WERI-Rb-1 (cell line): ENCODE measurements at places on chromosomes 6 and 20.
A peak's percentile ranks its signal among the peaks of the same experiment; 100 is the strongest.

DNA sequence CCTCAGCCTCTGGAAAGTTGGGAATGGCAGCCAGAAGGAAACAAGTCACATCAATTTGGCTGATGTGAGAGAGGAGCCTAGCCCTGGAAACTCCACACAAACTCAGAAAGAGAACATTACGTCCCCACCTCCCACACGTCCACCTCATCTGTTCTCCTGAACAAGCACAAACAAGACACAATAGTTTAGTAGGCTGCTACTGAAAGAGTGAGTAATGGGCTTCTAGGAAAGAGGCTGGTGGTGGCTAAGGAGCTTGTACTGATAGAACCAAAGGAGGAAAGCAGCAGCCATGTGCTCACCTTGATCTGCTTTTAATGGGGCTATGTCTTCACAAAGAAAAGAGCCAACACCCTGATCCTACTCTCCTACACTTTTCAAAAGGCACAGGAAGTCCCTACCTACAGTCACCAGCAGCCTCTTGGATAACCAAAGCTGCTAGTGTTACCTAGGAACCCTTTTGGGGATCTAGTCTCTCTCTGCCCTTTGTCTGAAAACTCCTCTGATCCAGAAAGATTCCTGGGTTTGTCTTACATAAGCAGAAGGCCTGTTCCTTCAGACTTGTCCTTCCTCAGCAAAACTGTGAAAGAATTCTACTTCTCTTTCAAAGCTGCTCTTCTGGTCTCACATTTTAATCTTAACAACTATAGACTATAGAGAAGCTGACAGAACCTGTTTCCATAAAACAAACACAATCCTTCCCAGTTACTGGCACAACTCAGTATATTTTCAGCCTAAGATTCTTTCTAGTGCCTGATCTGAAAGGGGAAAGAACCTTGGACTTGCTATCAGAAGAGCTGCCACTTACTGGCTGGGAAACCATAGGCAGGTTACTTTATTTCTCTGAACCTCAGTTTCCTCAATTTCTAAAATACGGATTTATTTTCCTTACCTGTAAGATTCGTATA, 3.1 kb downstream of the PLAGL2 start:
- no peak for DNase-seq

- no peak for DNase-seq
These were observed 120.2 kb upstream of the BEND3 start for GRCh38 chr6:107235511-107235910.

- no peak for DNase-seq
These were observed 3.8 kb upstream of the HMGA1 start for GRCh38 chr6:34232901-34233300.

GRCh38 chr6:150567380-150567779, 32.3 kb upstream of the PLEKHG1 start:
- no peak for DNase-seq

DNA sequence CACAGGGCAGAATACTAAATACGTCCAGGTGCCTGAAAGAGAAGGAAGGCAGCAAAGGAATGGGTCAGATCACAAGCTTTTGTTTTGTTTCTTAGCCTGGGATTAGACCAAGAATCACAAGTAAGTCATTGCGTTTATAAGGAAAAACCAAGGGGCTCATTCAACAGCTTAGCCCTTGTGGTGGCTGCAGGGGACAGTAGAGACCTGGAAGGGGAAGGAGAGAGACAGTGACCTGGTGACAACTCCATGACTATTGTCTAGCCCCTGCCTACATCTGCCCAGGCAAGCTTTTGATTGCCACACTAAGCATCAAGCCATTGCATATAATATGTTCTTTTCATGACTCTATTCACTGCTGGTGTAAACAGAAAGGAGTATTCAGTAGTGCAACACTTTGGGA, 30.2 kb upstream of the TBC1D7 start:
- DNase-seq: no peak

- DNase-seq: no peak
These were observed 134.6 kb downstream of the CEBPB start for GRCh38 chr20:50325215-50325614.

DNA sequence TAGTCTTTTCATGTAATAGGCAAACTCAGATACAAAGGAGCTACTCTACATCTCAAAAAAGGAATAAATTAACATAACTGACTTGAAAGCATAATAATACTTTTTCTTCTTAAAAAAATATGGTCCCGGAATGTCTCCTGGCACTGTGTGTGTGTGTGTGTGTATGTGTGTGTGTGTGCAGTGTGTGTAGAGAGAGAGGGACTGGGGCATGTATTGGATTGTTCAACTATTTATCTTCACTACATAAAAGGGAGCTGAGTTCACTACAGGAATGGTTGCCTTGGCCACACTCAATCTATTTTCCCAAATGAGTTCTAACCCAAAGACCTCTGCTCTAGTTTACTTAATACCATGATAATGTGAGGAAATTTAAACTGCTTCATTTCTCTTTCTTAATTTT, 51.1 kb downstream of the B3GAT2 start:
- DNase-seq: no peak

DNA sequence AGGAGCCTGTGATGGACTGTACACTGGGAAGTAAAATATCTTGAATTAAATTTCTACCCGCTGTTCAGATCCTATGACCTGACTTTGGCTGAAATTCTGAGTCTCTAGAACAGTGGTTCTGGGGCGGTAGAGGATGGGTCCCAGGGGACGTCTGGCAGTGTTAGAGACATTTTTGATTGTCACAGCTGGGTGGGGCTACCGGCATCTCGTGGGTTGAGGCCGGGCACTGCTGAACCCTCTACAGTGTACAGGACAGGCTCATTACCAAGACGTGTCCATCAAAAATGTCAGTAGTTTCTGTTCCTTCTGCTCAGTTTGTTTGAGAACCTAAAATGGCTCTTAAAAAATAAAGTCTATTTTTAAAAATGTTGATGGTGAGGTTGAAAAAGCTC, 11.5 kb upstream of the RPS6KA2 start:
- DNase-seq: no peak

- DNase-seq: no peak
These were observed 164.5 kb downstream of the ATXN1 start for GRCh38 chr6:16596616-16597331.

- no peak for DNase-seq
These were observed 22.7 kb upstream of the FRMD1 start for GRCh38 chr6:168101590-168102314.

DNA sequence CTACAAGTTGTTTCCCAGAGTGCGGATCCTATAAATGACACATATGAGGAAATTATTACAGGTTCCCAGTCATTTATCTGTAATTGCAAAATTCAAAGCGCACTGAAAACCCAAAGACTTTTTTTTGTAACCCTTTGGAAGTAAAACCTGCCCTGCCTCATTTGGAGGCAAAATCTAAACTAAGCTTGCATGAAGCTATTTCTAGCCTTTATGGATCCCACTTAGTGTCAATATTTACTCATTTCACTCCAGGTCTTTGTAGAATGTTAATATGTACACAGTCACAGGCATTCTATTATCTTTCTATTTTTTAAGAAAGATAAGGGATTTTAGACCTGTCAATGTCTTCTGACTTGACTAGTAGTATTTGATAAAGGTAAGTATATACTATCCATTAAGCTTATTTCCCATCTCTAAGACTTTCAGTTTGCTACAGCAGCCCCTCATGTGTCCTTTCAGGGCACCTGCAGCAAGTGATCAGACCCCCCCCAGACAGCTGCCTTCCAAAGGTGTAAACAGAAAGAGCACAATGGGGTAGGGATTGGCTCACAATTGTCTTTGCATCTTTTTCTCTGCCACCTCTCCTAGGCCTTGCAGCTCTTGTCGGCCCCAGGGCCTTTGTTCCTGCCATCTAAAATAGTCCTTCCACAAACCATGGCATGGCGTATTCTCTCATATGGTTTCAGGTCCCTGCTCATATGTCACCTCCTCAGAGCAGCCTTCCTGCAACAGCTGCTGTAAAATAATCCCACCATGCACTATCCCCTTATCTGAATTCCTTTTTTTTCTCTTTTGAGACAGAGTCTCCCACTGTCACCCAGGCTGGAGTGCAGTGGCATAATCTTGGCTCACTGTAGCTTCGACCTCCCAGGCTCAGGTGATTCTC, 1.3 kb upstream of the REPS1 start:
- DNase-seq: no peak

- DNase-seq: no peak
These were observed 62.9 kb downstream of the SUN5 start for GRCh38 chr20:32941155-32941885.

- no peak for DNase-seq
These were observed 354.3 kb upstream of the CNR1 start for GRCh38 chr6:88520445-88520844.

GRCh38 chr20:19688031-19688806, 69.8 kb upstream of the RIN2 start:
- peak; percentile 68 for DNase-seq

GRCh38 chr6:146277142-146277541, 248.3 kb downstream of the GRM1 start:
- no peak for DNase-seq

DNA sequence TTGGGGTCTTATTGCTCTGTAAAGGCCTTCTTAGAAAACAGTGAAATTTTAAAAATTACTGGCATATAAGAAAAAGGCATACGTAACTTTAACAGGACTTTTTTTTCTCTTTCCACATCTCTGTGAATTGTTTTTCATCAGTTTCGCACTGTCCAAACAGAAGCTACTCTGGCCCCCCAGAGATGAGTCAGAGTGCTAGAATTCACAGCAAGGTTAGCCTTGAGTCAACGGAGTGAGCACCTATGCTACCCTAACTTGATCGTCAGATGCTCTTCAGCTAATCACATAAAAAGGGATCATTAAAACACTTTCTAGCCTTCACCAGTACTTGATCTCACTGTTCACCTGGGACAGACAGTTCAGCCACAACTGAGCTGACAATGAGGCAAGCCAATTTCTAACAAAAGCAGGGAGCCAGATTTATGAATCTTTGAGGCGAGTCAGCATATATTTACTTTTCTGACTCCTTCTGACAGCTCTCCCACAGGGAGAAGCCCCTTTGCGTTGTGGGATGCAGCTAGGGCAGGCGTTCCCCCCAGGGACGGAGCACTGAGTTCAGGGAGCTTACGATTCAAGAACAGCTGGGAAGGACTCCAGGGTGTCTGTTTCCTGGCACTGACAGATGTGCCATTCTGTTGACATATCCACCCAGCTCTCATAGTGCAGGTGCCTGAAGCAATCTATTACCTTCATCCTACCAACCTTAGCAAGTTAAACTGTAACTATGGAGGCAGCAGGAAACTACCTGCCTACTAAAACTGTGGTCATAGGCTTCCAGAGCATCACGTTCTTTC, 46.4 kb upstream of the SPDEF start:
- no peak for DNase-seq

- no peak for DNase-seq
These were observed 38.3 kb downstream of the ARHGAP18 start for GRCh38 chr6:129671442-129672340.

GRCh38 chr20:62845416-62846160, 16.0 kb downstream of the TCFL5 start:
- DNase-seq: no peak

DNA sequence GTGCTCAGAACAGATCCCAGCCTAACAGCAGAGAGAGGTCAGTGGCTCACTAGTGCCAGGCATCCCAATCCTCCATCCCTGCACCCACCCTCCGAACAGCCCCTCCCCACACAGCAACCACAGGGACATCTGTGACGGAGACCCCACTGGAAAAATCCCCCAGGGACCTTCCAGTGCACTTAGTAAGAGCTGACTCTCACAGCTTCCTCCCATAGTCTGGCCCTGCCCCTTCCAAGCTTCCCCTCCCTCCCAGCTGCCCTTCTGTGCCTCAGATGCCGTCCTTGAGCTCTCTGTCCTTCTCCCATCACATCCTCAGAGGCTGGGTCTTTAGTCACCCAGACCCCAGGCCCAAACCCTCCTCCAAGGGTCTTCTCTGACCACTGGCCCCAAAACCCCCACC, 9.7 kb upstream of the THBS2 start:
- DNase-seq: no peak

DNA sequence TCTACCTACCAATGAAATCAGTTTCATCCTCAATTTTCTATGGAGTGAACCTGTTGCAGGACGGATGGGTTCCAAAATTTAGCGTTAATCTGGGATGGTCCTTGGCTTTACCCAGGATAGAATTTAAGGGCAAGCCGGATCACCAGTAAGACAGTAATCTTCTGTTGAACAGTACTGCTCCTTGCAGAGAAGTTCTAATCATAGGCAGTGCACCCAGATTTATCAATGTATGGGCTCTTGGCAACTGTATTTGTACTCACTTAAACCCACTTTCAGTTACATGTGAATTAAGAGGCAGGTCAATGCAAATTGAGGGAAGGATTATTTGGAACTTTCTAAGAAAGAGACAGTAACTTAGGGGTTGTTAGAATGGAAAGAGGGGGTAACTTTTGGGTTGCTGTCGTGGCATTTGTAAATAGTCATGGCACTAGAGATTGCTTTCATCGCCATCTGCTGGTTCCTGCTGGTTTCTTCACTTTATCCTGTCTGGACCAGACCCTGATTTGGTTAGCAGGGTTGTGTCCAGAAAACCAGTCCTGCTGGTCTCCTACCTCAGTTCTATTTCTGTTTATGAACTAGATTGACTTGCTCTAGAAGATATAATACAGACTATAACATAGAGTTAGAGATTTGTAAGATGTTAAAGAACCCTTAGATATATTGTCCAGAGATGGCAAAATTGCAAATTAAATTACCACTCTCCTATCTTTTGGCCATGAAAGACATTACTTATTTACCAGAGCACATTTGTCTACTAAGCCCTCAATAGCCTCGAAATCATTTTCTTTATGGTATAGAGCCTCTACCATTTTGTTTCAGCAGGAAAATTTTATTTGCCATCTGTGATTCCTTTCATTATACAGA, 646.3 kb downstream of the UTRN start:
- DNase-seq: peak; percentile 54

DNA sequence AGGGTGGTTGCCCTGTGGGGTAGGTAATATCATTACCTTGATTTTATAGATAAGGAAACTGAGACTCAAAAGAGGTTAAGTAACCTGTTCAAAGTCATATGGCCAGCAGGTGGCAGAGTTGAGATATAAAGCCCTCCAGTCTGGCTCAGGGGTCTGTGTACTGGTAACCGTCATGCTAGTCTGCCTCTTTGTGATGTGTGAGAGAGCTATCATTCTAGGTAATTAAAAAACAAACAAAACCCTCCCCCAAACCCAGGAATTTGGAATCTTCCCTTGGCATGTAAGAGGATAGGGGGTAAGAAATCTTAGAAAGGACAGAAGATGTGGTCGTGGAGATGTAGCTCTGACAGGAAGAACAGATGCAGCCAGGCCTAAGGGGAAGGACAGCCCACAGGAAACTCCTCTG, 206.0 kb downstream of the CDC5L start:
- peak; percentile 85 for DNase-seq

GRCh38 chr6:146357578-146358430, 185.8 kb upstream of the RAB32 start:
- no peak for DNase-seq

- peak; percentile 44 for DNase-seq
These were observed 1.0 kb downstream of the AFDN start for GRCh38 chr6:167827583-167828324.

- DNase-seq: peak; percentile 78
These were observed 11.5 kb upstream of the ZNF133 start for GRCh38 chr20:18276821-18277220.

DNA sequence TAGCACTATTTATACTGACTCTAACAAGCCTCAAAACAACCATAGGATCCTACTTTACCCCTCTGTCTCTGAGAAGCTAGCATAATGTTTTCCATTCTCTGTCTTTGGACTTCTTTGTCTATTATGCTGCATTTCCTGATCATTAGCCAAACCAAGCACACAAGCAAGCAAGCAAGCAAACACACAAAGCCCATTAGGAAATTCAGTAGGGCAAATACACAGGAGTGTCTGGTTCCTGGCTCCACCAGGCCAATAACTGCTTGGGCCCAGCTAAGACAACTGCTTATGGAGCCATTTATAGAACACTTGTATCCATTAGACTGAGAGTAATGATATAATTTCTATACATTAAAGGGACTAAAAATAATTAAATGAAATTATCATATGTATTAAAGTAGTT, 952.9 kb upstream of the EPHA7 start:
- DNase-seq: no peak
